CD4-positive, CD25-positive, alpha-beta regulatory T cell (primary cell): ENCODE measurements at places on chromosomes 3 and 15.

- H3K4me3 ChIP-seq: peak within 1 kb of the TSS; percentile 56
- peak; percentile 53 for DNase-seq
- H3K4me1 ChIP-seq: peaks cover 16% of the 10 kb centered on the region
- H3K27ac ChIP-seq: no peak within 1 kb of the TSS
Measured at GRCh38 chr15:73051807-73052652, at the start of gene NEO1. Gene NEO1, plus strand, starts transcription at chr15:73052463. Its CDS starts 213 bp downstream, at chr15:73052676.

DNA sequence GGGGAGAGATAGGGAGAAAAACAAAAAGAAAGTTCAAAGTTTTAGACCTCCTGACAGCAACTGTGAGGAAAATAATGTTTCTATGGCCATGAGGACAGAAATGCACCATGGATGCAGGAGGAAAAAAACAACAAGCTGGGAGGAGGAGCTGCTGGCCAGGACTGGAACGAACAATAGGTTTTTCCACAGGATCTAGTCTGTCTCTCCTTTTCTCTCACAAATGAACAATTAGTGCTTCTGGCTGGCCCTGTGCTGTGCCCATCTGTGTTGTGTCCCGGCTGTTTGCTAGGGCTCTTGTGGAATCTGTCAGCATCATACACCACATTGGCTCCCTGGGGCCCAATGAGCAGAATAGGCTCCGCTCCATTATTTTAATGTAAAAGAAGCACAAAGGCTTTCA is 15.2 kb downstream of the GK5 start:
- H3K27me3 ChIP-seq: no peaks in the 10 kb centered on the region
- no peak for DNase-seq
- no peaks in the 10 kb centered on the region for H3K4me1 ChIP-seq

DNA sequence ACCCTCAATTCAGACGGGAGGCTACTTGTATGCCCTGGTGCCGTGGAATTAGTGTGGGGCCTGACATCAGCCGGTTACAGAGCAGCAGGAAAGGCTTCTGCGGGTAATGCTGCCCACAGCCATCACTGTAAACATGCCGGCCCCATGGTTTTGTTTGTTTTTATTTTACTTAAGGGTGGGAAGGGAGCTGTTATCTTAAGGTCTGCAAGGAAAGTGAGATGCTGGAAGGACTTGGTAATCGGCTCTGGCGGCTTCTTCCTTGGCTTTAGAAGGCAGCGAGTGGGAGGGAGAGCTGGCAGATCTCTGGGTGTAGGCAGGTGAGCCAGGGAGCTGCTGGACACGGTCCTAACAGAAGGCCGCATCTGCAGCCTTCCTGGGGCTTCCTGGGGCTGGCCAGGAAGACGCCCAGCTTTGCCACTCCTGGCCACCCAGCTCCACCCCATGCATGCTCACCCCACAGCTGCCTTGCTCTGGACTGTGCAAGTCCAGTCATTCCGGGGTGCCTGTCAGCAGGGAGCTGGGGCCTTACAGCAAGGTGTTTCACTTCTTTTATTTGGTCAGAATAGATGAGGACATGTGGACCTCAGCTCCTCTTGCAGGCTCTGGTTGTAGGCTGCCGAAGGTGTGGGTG is 54.1 kb upstream of the FURIN start:
- H3K36me3 ChIP-seq: peaks cover 13% of the 10 kb centered on the region
- DNase-seq: no peak
- H3K27ac ChIP-seq: peak overlapping the region; percentile 35
- H3K4me1 ChIP-seq: peaks cover 16% of the 10 kb centered on the region

GRCh38 chr15:91209726-91210125 is 109.7 kb downstream of the SV2B start:
- H3K27ac ChIP-seq: no peak overlapping the region
- H3K27me3 ChIP-seq: peaks cover 8% of the 10 kb centered on the region
- no peaks in the 10 kb centered on the region for H3K36me3 ChIP-seq
- H3K4me1 ChIP-seq: no peaks in the 10 kb centered on the region
- no peak for DNase-seq
- no peak overlapping the region for H3K4me3 ChIP-seq

GRCh38 chr3:10149226-10149625 is 7.6 kb downstream of the VHL start:
- peaks cover 10% of the 10 kb centered on the region for H3K4me1 ChIP-seq
- no peak overlapping the region for H3K27ac ChIP-seq

DNA sequence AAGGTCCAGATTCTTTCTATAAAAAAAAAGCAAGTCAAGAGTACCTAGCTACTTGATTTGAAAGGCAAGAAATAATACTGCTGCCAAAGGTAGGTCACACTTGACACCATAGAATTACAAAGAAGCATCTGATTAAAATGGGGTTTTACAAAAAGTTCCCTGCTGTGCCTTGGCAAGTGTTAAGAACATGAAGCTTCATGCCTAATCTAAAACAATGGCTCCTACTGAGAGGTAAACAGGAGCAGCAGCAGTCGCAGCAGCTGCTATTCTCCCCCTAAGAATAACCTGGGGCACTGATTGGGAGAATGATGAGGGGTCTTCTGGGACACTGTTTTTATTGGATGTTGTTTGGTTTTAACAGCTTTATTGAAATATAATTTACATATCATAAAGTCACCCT is 14.1 kb downstream of the UBP1 start:
- H3K27me3 ChIP-seq: no peaks in the 10 kb centered on the region
- peak overlapping the region; percentile 7 for H3K27ac ChIP-seq
- H3K4me1 ChIP-seq: peaks cover 30% of the 10 kb centered on the region
- no peak overlapping the region for H3K4me3 ChIP-seq
- no peak for DNase-seq

DNA sequence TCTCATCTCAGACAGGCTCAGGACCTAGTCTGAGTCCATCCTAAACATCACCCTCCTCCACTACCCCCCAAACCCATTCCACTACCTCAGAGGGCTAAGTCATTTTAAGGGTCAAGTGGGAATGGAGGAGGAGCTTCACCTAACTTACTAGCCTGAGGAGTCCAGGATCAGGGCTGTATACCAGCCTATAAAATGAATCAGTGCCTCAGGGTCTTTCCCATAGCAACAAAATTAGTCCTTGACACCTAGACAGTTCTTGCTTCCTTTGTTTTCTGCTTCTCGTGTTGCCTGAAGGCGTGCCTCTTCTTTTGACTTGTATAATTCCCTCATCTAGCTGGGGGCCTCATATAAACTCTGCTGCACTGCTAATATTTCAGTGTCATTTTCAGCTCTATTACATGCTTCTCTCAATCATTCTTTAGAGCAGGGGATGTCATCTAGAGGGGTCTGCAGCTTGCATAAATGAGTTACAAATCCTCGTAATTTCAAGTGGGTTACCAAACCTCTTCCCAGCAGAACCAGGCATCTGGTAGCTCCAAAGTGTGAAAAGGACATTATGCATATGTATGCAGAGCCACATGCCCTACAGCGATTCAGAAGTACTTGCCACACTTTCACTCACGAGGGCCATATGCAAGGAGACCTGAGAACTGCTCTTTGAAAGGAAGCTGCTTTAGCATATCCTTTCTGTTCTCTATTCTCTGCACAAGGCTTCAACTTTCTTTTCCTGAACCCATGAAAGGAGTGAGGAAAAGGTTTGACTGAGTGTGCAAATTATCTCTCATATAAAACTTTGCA is 311.7 kb upstream of the SEMA6D start:
- H3K4me1 ChIP-seq: no peaks in the 10 kb centered on the region
- H3K27ac ChIP-seq: no peak overlapping the region
- no peaks in the 10 kb centered on the region for H3K36me3 ChIP-seq
- H3K27me3 ChIP-seq: no peaks in the 10 kb centered on the region
- no peak overlapping the region for H3K4me3 ChIP-seq

- peaks cover 18% of the 10 kb centered on the region for H3K4me1 ChIP-seq
- no peaks in the 10 kb centered on the region for H3K27me3 ChIP-seq
- DNase-seq: no peak
- H3K27ac ChIP-seq: no peak overlapping the region
- H3K36me3 ChIP-seq: peaks cover 43% of the 10 kb centered on the region
Measured at GRCh38 chr3:186938716-186939115, 8.4 kb downstream of the ST6GAL1 start.

DNA sequence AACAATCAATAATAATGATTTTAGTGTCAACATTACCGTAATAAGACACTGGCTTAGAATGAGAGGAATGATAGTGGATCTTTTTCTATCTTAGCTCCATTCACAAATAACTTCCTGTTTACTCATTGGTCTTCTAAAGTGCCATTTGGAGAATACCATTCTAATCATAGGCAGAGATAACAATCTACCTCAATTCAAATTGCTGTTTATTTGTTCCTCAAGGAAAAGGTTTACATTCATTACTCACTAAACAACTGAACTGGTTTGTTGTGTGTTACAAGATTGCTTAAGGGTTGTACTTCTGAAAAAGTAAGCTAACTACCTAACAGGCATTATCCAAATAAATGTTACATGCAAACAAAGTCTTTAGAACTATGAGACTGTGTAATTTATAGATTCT is 8.1 kb upstream of the PCOLCE2 start:
- no peak overlapping the region for H3K4me3 ChIP-seq
- no peak for DNase-seq
- no peaks in the 10 kb centered on the region for H3K4me1 ChIP-seq
- H3K27me3 ChIP-seq: peaks cover 12% of the 10 kb centered on the region

DNA sequence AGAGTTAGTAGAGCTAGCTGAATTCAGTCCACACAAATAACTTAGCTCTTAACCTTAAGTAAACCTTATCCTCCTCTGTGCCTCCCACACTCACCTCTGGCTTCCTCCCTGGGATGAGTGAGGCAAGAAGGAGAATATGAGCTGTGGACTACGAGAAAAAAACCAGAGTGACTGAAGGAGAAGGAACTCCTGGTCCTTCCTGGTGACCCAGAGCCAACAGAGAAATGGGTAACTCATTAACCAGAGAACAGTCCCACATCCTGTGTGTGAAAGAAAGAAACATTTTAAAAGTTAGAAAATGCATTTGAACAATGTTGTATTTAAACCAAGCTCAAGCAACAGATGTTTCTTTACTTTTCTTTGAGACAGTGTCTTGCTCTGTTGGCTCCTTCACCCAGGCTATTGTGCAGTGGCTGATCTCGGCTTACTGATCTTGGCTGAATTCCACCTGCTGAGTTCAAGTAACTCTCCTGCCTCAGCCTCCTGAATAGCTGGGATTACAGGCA is 27.5 kb upstream of the FAM81A start:
- H3K36me3 ChIP-seq: no peaks in the 10 kb centered on the region
- DNase-seq: no peak
- H3K4me1 ChIP-seq: peaks cover 3% of the 10 kb centered on the region
- no peak overlapping the region for H3K4me3 ChIP-seq
- no peaks in the 10 kb centered on the region for H3K27me3 ChIP-seq

GRCh38 chr3:184672977-184673870 is 38.6 kb downstream of the MAGEF1 start:
- no peaks in the 10 kb centered on the region for H3K36me3 ChIP-seq
- no peak overlapping the region for H3K4me3 ChIP-seq
- H3K27me3 ChIP-seq: no peaks in the 10 kb centered on the region
- no peaks in the 10 kb centered on the region for H3K4me1 ChIP-seq

DNA sequence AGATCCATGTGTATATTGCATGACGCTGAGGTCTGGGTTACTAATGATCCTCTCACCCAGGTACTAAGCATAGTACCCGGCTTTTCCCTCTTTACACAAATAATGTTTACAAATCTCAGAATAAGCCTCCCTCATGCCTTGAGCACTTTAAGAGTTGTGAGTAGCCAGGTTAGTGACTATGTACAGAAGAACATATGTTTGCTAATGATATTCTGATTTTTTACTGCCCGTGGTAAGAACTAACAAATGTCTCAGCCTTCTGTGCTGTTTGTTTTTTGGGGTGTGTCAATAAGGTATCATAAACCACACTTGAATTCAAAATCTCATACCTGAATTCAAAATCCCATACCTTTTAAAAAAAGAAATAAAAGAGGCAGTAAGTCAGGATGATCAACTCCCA is 59.5 kb downstream of the ABCC5 start:
- H3K4me1 ChIP-seq: no peaks in the 10 kb centered on the region
- no peak overlapping the region for H3K4me3 ChIP-seq
- H3K36me3 ChIP-seq: peaks cover 13% of the 10 kb centered on the region
- H3K27me3 ChIP-seq: no peaks in the 10 kb centered on the region

GRCh38 chr3:79361748-79362378 is 405.9 kb downstream of the ROBO1 start:
- H3K4me3 ChIP-seq: no peak overlapping the region
- DNase-seq: no peak
- no peaks in the 10 kb centered on the region for H3K36me3 ChIP-seq
- no peaks in the 10 kb centered on the region for H3K4me1 ChIP-seq

DNA sequence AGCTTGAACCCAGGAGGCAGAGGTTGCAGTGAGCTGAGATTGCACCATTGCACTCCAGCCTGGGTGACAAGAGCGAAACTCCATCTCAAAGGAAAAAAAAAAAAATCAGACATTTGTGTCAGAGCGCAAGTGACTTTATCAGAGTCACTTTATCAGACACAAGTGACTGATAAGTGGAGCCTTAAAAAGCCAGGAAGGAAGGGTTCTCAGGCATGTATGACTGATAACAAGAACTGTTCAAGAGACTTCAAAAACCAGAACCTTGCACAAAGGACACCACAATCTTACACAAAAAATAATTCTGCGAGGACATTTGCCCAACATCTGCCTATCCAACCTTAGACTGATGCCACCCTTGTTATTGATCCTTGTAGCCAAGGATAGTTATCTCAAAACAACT is 13.3 kb upstream of the CFAP44 start:
- H3K4me3 ChIP-seq: no peak overlapping the region
- H3K4me1 ChIP-seq: no peaks in the 10 kb centered on the region
- no peaks in the 10 kb centered on the region for H3K27me3 ChIP-seq
- H3K27ac ChIP-seq: no peak overlapping the region
- H3K36me3 ChIP-seq: peaks cover 22% of the 10 kb centered on the region

DNA sequence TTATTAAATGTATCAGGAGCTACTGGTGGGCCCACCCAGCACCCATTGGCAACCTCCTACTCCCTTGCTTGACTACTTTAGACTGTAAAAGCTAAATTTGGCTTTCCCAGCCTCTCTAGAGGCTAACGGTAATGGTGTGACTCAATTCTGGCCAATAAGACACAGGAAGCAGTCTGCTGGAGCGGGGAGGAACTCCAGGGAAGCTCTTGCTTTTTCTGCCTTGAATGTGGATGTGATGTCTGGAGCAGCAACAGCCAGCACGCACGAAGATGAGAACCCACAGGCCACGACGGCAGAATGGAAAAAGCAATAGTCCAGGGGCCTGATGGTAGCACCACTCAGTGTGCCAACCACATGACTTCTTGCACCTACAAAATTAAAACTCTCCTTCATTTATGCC is 39.9 kb downstream of the RAB6B start:
- no peaks in the 10 kb centered on the region for H3K27me3 ChIP-seq
- no peak for DNase-seq
- H3K36me3 ChIP-seq: no peaks in the 10 kb centered on the region

GRCh38 chr3:122964811-122965210 is 62.8 kb downstream of the SEMA5B start:
- H3K27me3 ChIP-seq: peaks cover 2% of the 10 kb centered on the region
- no peak overlapping the region for H3K4me3 ChIP-seq
- no peaks in the 10 kb centered on the region for H3K36me3 ChIP-seq
- no peaks in the 10 kb centered on the region for H3K4me1 ChIP-seq
- H3K27ac ChIP-seq: no peak overlapping the region

GRCh38 chr3:62559831-62560445 is 186.6 kb upstream of the FEZF2 start:
- no peaks in the 10 kb centered on the region for H3K27me3 ChIP-seq
- H3K4me1 ChIP-seq: no peaks in the 10 kb centered on the region
- H3K27ac ChIP-seq: no peak overlapping the region
- DNase-seq: peak; percentile 25
- no peak overlapping the region for H3K4me3 ChIP-seq

GRCh38 chr3:43022121-43022520 is 43.0 kb downstream of the GASK1A start:
- no peaks in the 10 kb centered on the region for H3K36me3 ChIP-seq
- no peak overlapping the region for H3K27ac ChIP-seq
- H3K4me3 ChIP-seq: no peak overlapping the region
- H3K27me3 ChIP-seq: no peaks in the 10 kb centered on the region

- no peak for DNase-seq
- H3K27ac ChIP-seq: no peak overlapping the region
- no peaks in the 10 kb centered on the region for H3K27me3 ChIP-seq
Measured at GRCh38 chr3:122928396-122929187, 99.0 kb downstream of the SEMA5B start.
